ENCODE measurements at places on chromosomes 12 and 14.

GRCh38 chr12:3157581-3158323 is 80.6 kb downstream of the TSPAN9 start:
- no peak for DNase-seq

DNA sequence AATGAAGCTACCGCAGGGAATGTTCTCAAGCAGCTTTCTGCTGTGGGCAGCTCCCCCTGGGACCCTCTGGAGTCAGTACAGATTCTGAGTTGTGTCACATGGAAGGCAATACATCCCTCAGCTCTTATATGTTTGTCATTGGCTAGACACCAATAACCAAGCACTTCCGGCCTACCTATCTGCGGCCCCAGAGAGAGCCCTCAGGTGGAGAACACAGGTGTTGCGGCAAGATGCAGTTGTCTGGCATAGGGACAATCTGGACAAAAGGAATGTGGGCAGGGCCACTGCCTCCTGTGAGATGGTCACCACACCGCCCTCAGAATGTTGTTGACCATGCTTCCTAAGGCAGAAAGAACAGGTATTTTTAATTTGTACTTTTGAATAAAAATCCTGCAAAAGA is 118.7 kb downstream of the BRMS1L start:
- no peak for DNase-seq

- DNase-seq, result no peak
Measured at GRCh38 chr14:23183158-23183470, 346 bp downstream of the SLC7A8 start.

GRCh38 chr14:77502109-77502782 is 3.6 kb upstream of the ISM2 start:
- no peak for DNase-seq

DNA sequence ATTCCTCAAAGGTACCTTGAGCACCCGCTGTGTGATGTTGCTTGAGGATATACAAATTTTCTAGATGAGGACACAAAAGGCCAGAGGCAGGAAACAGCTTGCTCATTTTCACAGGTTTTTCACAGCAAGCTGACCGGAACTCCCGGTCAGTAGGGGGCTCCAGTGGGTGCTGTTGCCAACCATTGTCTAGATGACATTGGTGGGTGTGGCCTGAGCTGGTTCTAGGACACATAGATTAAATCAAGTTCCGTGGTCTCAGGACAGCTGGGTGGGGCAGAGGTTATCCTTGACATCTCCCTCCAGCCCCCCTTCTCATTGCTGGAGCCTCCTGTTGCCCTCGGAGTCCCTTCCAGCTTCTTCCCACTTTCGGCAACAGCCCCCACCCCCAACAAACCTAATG is 153.6 kb upstream of the FKBP4 start:
- no peak for DNase-seq

DNA sequence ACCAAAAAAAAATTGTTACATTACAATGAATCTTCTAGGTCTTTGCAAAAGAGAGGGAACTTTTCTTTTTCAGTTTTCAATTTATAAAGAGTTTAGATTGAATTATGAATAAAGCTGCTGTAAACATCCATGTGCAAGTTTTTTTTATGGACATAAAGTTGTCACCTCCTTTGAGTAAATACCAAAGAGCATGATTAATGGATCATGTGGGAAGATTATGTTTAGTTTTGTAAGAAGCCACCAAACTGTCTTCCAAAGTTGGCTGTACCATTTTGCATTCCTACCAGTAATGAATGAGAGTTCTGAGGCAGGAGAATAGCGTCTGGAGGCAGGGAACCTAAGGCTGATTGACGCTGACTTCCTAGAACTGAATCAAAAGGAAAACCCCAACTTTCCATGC is 30.2 kb downstream of the LEMD3 start:
- DNase-seq, result no peak

GRCh38 chr12:62484233-62484632 is 17.6 kb downstream of the MON2 start:
- no peak for DNase-seq

- DNase-seq, result no peak
Measured at GRCh38 chr14:22334627-22335026, 254.4 kb downstream of the DAD1 start.

- no peak for DNase-seq
Measured at GRCh38 chr12:3195337-3195736, 118.2 kb downstream of the TSPAN9 start.

- no peak for DNase-seq
Measured at GRCh38 chr14:54567224-54567638, 303 bp downstream of the SAMD4A start.

- no peak for DNase-seq
Measured at GRCh38 chr14:105685003-105685402, 158.6 kb downstream of the TMEM121 start.

GRCh38 chr12:120588948-120589930 is 8.0 kb upstream of the POP5 start:
- DNase-seq, result no peak

DNA sequence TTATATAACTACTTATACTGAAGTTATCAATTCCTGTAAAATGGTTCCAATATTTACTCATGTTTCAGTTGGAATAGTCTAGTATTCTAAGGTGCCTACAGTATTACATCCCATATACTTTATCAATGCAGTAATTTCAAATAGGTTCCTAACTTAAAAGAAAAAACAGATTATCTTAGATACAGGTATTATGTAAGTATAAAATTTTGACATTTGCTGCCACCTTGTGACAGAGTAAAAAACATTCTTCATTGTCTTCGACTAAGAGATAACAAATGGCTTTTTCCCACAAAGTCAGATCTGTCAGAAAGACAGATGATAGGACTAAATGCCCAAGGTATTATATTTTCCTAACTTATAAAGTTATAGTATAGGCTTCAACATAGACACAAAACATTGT is 78.7 kb downstream of the TXNDC16 start:
- no peak for DNase-seq

DNA sequence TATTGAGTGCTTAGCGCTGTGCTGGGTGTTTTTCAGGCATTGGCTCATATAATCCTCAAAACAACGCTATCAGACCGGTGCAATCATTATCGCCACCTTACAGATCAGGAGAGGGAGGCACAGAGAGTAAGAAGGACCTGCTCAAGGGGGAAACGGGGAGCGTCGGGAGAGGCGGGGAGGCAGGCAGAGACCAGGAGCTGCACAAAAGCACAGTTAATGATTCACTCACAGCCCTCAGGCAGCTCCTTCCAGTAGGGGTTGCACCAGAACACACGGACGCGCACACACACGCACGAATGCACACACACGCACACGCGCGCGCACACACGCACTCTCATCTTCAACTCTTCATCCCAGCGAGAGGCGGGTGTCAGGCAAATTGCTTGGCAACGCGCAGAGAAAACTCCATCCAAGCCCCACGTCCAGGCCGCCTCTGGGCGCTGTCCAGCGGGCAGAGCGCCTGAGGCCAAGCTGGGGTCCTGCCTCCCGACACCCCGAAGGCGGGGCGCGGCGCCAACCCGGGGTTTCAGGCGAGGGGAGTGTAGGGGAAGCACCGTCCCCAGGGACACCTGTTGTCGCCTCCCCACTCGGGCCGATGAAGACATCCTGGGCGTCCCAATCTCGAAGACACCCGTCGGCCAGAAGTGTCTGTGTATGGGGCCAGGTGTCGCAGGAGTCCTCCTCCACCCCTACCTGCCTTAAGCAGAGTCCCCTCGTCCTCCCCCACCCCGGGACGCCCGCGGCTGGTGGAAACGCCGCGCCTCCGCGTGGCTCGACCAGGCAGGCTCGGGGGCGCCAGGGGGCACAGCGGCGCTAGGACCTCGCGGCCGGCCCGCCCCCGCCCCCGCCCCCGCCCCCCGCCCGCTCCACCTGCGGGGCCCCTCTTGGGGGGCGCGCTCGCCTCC is 35.5 kb upstream of the STON2 start:
- no peak for DNase-seq

DNA sequence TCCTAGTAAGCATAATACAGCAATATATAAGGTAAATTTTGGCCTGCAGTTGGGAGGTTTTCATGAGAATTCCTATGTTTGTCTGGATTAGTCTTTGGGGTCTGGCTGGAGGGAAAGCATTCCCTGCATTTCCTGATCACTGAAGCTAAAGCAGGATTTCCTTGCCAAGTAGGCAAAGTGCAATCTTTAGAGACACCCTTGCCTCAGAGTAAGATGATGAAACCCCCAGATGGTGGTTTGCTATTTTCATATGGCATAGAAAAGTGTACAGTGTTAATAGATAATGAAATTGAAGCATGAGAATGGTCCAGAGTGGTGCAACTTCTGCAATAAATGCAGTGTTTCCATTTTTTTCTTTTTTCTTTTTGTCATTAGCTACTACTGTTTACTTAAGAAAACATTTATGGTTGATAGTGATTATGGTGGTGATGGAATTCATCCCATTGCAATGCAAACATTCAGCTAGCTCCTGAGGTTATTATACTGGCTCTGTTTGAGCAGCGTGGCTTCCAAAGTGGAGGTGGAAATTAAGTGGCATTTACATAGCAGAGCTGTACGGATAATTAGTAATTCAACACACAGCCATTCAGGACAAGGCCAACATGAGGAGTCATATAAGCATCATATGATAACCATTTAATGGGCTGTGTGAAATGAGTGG is 276.3 kb downstream of the DUSP6 start:
- DNase-seq, result no peak

DNA sequence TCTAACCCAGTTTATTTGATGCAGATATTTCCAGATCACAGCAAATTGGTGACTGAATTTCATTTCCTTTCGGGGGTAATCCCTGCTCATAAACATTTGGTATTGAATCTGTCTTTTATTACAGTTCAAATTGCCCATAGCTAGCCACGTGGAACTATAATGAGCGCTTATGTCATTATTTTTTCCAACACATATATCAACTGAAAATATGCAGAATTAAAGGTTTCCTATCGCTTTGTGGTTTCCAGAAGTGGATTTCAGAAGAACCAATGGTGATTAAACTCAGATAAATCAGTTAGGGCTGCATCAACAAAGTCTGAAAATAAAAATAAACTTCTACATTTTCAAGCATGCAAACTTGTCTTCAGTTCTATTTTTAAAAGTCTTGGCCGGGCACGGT is 111.9 kb downstream of the PIK3C2G start:
- DNase-seq, result no peak

GRCh38 chr14:100443603-100444002 is 120.5 kb downstream of the SLC25A47 start:
- DNase-seq, result no peak

DNA sequence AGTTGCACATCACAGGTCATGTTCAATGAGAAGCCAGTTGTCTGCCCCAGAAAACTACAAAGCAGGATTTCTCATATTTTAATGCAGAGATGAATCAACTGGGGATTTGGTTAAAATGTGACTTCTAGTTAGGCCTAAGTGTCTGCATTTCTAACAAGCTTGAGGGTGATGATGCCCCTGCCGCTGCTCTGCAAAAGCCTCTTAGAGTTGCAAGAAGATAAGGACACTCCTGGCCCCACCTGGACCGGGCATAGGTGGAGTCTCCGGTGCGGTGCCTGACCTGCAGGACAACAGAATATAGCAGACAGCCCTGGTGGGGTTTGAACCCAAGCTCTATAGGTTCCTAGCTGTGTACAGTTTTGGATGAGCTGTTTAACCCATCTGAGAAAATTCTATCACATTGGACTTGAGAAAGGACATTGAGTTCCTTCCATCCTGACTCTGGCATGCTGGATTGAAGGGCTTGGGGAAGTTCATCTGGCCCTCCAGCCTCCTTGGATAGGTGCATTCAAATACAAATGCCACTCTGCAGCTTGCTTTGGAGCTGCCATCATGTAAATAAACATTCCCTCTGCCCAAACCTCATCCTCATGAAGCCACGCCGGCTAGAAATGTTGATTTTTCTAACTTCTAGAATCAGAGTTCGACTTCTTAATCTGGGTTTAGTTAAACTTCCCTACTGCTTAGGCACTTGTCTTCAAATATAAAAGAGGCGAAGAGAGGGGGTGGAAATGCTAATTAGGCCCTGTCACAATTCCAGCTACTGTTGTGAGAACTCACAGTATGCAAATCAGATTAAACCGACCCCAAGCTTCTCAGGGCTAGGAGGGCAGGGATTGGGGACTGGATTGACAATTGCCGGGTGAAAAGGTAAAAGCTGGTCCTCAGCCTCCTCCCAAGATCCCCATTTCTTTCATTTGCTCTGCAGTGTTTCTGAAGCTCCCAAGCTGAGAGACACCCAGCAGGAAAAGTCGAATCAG is 1225.6 kb downstream of the VRK1 start:
- DNase-seq, result no peak

DNA sequence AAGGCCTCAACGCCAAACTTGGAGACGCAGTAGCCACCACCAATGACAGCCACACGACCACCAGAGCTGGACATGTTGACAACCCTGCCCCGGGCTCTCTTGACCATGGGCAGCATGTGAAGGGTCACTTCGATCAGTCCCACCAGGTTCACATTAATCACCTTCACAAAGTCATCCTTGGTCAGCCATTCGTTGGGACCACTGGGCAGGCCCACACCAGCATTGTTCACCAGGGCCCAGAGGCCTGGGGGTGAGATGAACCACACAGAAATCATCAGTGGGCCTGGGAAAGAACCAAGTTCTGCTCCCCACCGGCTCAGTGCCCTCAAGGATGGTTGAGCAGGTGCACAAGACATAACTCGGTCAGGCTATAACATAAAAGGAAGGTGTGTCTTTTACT is 4.0 kb downstream of the SDR9C7 start:
- no peak for DNase-seq

- no peak for DNase-seq
Measured at GRCh38 chr14:25009891-25010290, 40.1 kb downstream of the STXBP6 start.

DNA sequence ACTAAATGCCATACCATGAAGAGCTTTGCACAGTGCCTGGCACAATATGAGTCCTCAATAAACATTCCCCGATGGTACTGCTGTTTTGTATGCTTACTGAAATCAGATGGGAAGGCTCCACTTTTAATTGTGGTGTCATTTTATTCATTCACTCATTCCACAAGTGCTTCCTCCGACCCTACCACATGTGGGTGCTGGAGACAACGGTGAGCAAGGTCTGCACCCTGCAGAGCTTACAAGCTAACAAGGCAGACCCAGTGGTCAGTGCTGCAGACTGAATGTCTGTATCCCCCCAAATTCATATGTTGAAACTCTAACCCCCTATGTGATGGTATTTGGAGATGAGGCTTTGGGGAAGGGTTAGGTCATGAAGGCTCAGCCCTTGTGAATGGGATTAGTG is 48.3 kb downstream of the RFX4 start:
- no peak for DNase-seq

DNA sequence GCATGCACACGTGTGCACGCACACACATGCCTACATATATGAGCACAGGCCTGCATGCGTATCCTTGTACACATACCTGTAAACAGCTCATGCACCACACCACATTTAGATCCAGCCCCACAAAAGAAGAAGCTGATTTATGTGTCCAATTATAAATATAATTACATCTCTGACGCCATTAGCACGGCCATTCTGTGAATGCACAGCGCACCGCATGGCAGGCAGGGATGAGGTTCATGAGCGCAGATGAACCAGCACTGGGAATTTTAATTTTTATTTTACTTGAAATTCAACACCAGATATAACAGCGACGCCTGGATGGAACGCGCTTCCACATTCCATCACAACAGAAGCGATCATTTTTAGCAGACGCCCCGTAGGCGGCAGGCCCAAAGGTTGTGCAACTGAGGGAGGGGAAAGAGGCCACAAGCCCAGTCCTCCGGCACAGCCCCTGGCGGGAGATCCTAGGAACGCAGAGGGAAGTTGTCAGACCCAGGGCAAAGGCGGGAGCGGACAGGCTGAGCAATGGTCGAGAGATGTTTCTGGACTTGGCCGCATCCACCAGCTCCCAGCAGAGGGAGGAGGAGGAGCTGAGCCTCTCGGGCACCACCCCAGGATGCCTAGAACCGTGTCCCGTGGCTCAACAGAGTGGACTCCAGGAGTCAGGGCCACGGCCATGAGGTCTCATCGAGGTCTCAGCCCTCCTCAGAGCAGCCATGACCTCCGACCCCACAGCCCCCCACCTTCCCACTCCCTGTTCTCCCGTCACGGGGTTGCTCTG is 37.9 kb upstream of the GALNT9 start:
- no peak for DNase-seq
